ENCODE measurements at places on chromosomes 3 and 15.

DNA sequence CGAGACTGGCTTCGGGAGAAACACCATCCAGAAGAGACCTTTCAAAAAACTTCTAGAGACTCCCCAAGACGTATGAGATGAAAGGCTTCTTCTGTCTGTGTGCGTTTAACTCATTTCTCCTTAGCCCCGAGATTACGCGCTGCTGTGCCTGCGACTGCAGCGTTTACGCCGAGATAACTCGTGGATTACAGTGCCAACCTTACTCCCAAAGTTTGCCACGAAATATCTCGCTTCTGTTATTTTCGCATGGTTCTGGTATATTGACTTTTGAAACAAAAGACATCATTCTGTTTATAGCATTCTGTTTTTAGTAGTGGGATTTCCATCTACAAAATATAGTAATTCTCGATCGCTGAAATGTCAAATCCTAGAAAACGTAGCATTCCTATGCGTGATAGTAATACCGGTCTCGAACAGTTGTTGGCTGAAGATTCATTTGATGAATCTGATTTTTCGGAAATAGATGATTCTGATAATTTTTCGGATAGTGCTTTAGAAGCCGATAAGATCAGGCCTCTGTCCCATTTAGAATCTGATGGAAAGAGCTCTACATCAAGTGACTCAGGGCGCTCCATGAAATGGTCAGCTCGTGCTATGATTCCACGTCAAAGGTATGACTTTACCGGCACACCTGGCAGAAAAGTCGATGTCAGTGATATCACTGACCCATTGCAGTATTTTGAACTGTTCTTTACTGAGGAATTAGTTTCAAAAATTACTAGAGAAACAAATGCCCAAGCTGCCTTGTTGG, 467 bp downstream of the PGBD4 start:
- no peak for DNase-seq

- peak; percentile 20 for DNase-seq
These were observed 70.7 kb downstream of the SOX2 start for GRCh38 chr3:181782306-181782954.

GRCh38 chr15:90402767-90403166, 14.7 kb downstream of the IQGAP1 start:
- no peak for DNase-seq

DNA sequence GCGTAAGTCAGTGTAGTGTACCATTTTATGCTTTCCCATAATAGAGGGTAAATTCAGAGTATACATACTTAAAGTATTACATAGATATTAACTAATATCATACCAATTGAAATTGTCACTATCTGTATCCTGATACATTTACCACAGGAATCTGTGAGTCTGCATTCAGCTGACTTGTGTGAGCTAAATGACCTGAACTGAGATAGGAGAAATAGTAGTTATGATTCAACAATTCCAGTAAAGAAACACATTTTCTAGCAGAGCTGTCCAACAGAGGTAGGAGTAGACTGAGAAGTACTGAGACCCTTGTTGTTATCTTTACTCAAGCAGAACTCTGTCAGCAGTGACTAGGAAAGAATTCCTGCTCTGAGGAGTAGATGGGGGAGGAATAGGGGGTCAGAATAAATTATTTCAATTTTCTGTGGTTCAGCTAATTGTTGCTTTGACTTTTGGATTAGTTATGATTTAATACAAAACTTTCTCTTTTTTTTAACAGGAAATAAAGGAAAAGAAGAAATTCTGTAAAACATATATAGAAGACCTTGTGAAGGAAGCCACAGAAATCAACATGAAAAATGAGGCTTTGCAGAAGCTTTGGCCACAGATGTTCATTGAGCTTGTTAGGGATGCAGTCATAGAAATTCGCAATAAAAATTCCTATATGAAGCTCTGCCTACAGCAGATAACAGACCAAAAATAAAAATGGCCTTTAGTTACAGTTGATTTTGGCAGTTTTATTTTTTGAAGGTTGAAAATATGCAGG, 66.2 kb upstream of the THSD4 start:
- peak; percentile 4 for DNase-seq

DNA sequence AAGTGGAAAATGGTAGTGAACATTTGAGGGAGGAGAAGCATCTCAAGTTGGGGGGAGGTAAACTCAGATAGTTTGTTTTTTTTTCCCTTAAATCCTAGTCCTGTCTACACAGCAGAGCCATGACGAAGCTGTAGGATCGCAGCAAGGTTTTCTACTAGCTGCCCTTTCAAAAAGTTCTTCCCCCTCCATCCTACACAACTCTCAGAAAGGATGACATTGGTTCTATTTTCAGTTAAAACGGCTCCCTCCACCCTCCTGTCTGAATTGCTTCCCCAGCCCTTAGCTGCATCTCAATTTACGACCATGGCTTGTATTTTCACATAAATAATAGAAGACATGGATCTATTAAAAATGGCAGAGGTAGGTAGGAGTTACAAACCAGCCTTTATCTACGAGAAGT, 2.2 kb downstream of the HOMER2 start:
- DNase-seq: no peak

DNA sequence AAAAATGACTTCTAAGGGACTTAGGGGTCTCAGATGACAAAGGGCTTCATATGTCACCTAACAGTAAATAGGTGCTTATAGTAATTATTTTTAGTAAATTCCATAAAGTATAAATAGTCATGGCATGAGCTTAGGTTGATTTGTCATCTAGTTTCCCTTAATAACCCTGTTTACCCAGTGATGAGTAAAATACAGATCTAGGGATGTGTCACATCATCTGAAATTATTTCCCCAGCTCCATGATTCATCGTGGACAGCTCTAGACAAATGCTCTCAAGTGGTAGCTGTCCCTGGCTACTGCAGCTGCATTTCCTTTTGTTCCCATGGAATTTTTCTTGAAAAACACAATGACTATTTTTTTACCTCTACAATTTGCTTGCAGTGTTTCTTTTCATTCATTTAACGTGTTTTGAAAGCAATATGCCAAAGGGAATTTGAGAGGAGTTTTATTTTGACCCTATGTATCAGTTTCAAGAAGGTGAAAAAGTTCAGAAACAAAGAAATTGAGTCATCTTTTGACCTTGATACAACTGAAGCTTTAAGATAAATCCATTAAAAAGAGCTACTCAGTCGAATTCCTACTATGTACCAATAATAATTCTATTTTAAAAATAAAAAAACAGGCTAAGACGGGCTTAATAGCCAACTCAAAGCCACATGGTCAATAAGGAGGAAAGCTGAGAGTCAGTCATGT, 241.6 kb downstream of the KCNMB2 start:
- DNase-seq: no peak

DNA sequence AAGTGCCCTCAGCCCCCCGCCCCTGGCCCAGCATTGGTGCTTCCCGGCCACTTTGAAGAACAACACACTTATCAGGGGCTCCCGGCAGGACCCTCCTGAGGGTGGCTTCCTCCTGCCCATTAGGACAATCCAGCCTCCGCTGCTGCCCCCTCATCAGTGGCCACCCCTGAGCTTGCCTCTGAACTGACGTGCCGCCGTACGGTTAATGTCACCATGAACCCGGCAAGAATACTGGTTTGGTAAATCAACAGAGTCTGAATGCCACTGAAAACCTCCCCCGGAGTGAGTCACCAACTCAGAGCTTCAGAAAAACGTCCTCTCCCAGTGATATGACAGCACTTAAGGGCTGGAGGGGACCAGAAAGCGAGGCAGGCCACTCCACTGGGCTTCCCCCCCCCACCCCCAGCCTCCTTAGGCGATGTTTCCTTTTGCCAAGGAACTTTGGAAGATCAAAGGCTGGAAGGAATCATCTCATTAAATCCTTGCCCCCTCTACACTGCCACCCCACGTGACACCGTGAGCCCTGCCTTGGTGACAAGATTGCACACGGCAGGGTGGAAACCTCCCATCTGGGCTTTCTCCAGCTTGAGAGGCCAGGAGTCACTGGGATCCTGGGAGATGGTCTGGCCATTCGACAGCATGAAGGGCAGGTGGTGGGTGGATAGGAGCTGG, 142.1 kb downstream of the NUP210 start:
- no peak for DNase-seq

DNA sequence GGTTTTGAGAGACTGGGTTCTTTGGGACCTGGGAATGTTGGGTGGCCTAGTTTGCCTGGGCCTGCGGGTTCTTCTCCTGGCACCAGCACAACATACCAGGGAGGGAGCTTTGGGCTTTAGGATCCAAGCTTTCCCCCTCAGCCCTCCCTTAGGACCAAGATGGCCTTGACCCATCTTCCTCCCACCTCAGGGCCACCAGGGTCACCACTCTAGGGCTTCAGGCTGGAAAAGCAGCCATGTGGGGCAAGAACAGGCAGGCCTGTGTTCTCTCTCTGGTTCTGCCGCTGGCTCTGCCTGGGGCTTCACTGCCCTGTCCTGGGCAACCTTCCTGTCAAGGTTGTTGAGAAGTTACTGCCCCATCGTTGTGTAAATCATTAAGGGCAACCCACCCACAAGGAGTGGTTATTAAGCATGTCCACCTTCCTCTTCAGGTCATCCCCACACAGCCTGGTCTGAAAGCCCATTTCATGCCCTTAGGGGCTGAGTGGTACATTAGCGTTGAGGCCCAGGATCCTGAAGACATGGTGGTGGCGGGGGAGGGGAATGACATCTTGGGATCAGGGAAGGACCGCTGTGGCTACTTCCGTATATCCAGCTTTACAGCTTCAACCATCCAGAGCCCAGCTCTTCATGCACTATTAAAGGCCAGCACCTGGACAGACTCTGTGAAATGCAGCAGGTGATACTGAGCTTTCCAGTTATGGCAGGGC, 652 bp downstream of the DUOX1 start:
- no peak for DNase-seq

GRCh38 chr15:76057332-76058000, 2.3 kb upstream of the TMEM266 start:
- DNase-seq: peak; percentile 68

DNA sequence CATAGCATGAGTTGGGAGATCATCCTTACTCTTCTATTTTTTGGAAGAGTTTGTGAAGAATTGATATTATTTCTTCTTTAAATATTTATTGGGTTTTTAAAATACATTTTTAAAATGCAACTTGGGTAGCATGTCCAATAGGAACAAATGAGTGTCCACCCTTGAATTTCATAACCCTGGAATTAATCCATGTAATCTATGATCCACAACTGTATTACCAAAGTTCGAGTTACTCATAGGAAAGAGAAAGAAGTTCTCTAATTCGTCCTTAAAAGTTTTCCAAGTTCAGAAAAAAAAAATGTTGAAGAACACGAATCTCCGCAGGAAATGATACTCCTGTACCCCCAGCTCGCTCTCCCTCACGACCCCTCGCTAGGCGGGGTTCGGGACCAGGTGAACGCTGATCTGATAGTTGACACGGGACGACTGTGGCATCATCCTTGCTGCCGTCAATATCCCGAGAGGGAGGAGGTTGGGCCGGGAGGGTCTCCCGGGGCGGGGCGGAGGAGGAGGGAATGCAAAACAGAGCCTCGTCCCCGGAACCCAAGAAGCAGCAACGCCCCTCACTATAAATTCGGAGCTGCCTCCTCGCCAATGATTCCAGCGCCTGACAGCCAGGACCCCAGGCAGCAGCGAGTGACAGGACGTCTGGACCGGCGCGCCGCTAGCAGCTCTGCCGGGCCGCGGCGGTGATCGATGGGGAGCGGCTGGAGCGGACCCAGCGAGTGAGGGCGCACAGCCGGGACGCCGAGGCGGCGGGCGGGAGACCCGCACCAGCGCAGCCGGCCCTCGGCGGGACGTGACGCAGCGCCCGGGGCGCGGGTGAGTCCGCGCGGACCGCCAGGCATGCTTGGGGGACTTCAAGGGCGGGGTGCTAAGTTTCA, at the start of gene AGTR1:
AGTR1 (plus strand) TSS at position 598 of the 884 bp plus-strand sequence. CDS start 43,133 bp downstream, outside the sequence.
- DNase-seq: peak; percentile 48

- no peak for DNase-seq
These were observed 85.7 kb downstream of the FNDC3B start for GRCh38 chr3:172125053-172125452.

DNA sequence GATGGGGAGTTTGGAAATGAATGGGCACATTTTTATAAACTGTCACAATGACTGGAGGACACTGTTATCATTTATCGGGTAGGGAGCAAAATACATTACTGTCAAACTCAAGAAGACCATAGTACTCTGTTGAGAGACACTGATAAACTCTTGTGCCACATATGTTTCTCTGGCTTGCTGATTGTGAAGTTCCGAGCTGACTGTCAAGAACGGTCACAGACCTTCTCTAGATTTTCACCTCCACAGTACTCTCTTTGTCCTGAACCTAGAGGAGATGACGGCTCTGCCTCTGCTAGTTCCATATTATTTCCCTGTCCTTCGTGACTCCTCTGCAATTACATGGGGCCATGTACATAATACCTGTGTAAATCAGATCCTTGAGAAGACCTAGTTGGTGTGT, 451.9 kb downstream of the LPP start:
- DNase-seq: no peak

DNA sequence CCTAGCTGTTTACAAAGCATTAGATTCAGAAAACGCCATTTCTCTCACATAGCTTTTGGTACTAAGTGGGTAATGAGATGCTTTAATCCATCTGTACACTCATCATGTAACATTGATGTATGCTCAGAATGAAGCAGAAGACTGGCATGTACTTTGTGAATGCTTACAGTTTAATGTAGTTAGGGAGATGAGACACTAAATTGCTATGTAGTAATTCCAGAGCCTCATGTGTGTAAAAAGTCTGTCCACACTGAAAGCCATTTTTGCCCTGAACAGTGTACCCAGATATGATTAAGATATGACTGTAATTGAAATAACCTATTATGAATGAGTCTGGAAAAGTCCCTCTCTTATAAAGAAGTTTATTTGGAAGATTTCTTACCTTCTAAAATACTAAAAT, 66.5 kb downstream of the ARMC8 start:
- DNase-seq: no peak

- DNase-seq: peak; percentile 44
These were observed 4.7 kb downstream of the LRRC15 start for GRCh38 chr3:194364652-194365434.

GRCh38 chr15:29612096-29612495, 210.2 kb downstream of the TJP1 start:
- DNase-seq: peak; percentile 30

GRCh38 chr3:120448756-120449155, 2.0 kb downstream of the FSTL1 start:
- DNase-seq: peak; percentile 38

- DNase-seq: no peak
These were observed 39.1 kb downstream of the MRPL46 start for GRCh38 chr15:88428053-88428452.

GRCh38 chr3:149744151-149744550, 8.1 kb downstream of the COMMD2 start:
- DNase-seq: no peak

GRCh38 chr3:141412087-141412935, 44.0 kb downstream of the ZBTB38 start:
- DNase-seq: peak; percentile 70

DNA sequence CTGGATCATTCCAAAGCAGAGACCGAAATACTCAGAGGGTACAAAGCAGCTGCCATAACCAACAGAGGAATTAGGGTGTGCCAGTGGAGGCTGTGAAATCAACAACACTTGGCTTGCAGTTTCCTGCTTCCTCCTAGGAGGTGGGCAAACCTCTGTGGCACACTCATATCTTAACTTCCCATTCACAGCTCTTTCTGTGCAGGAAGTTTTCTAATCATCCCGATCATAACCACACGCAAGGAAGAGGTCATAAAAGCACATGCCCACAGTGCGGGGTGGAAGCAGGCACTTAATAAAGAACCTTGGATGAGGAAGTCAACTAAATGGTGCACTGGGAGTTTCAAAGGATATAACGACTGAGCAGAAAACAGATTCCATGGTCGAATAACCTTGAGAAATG, 5.1 kb downstream of the SCAMP2 start:
- no peak for DNase-seq

Data from hepatocyte (in vitro differentiated cells).